ENCODE measurements at places on chromosomes 3 and 15.

GRCh38 chr3:159451482-159451881 is 537.2 kb upstream of the IL12A start:
- no peak for DNase-seq

GRCh38 chr3:179336345-179336929 is 11.1 kb upstream of the MFN1 start:
- DNase-seq = no peak

GRCh38 chr3:160860346-160860745 is 104.3 kb downstream of the PPM1L start:
- DNase-seq = no peak

DNA sequence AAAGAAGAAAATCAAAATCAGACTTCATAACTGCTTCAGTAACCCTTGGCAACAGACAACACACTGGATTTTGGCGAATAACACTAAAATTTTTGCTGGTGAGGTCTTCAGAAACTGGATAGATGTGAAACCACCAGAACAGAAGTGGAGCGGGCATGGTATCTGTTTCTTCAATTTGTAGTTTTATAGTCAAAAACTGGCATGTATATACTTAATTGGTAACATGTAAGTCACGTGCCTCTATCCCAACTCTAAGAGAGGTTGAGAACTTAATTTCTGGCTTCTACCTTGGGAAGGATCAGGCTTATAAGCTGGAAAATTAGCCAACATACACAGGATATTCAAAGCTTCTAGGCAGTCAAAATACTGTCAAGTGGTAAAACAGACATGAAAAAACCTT is 172.6 kb upstream of the CHL1 start:
- no peak for DNase-seq

GRCh38 chr15:33533197-33533596 is 222.4 kb downstream of the RYR3 start:
- no peak for DNase-seq

DNA sequence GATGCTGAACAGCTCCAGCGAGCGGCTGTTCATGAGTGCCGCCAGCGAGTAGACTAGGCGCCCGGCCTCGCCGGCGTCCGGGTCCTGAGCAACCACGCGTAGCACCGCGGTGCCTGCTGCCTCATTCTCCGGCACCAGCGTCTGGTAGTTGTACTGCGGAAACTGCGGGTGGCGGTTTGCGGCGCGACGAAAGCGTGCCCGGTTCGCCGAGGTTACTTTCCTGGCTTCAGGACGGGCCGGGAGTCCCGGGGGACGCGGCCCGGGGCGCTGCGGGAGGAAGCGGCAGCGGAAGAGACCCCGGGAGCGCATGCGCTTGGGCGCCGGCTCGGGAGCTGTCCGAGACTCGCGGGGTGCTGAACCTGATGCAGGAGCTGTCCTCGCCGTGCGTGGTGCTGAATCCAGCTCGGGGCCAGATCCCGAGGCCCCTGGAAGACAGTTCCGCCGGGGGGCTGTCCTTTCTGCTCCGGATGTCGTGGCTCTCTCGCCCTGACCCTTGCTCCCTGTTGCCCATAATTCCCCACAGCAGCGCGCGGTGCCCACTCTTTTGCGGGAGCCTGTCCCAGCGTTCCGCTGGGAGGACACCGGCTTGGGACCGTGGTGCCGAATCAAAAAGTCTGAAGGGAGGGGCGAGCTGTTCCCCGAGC is 1.1 kb downstream of the CELSR3 start:
- DNase-seq = no peak

- DNase-seq = no peak
Observed at GRCh38 chr15:72033285-72033684, 84.7 kb downstream of the MYO9A start.

GRCh38 chr3:138854204-138854603 is 19.5 kb upstream of the PIK3CB start:
- no peak for DNase-seq

GRCh38 chr15:67678993-67679392 is 136.5 kb downstream of the MAP2K5 start:
- no peak for DNase-seq

- DNase-seq = peak; percentile 55
Observed at GRCh38 chr15:100596792-100597191, 5.2 kb downstream of the LINS1 start.
